WTC11 (cell line): ENCODE measurements at places on chromosomes 3 and 15.

- DNase-seq: no peak
Measured at GRCh38 chr3:10555263-10555662, 49.9 kb upstream of the ATP2B2 start.

DNA sequence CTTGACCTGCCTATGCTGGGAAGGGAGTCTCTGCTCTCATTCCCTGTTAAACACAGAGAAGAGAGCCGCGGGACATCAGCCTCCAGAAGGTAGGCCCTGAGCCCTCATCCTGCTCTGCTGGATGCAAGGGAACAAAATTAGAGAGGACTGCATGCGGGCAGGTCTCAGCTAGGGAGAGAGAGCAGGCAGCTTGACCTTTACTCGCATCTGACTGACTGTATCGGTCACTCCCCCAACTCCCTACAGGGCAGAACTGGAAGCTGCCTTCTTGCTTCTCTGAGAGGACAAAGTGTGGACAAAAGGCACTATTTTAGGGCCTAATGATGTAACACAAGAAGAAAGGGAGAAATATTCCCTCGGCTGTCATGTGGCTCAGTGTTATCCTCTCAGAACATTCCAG lies 38.7 kb upstream of the ATOSA start:
- DNase-seq: no peak

GRCh38 chr15:25327686-25328085 lies 111.1 kb downstream of the UBE3A start:
- no peak for DNase-seq

GRCh38 chr3:119301662-119302061 lies 7.5 kb downstream of the ARHGAP31 start:
- no peak for DNase-seq

DNA sequence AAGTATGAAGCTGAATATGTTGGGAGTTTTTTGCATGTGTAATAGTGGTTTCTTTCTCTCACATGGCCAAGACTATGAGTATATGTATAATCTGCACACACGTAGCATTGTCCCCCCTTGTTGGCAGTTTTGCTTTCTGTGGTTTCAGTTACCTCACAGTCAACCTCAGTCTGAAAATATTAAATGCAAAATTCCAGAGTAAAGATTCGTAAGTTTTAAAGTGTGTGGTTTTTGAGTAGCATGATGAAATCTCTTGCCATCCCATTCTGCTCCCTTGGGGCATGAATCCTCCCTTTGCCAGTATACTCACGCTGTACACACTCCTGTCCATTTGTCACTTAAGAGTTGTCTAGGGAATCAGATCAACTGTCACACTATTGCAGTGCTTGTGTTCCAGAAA lies 742.0 kb upstream of the CCDC54 start:
- DNase-seq: no peak

GRCh38 chr15:86488046-86488445 lies 408.4 kb downstream of the AGBL1 start:
- no peak for DNase-seq

- DNase-seq: no peak
Measured at GRCh38 chr15:25775317-25775912, 87.7 kb downstream of the ATP10A start.
